ENCODE measurements at places on chromosomes 7 and 10.

DNA sequence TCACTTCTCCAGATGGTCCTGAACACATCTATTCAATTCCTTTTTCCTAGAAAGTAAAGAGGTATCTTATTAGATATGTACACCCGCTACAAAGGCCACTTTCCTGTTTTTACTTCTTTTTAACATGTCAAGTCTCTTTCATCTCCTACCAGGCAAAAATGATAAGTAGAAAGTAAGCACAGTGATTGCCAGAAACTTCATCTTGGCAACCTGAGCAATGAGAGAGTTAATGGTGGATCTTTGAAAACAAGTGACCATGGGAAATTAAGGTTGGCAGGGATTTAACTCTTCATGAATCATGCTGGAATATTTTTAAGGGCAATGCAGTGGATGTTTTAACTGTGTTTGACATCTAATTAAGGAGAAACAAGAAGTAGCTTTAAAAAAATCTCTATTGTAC is 2.7 kb downstream of the SEMA3A start:
- DNase-seq = no peak

DNA sequence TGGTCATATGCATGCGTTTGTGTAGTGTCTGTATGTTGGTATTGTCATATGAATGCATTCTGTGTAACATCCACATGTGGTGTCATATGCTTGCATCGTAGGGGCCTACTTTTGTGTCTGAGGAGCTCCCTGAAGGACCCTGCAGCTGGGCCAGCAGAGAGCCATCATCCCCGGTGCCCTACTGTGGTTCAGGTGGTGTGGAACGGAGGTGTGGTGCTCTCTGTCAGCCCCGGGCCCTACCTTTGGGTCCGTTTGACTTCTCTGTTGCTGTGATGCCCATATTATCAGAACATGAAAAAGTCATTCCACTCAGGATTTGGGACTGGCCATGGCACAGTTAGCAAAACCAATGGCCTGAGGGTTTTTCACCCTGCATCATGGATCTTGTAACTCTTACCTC is 217.9 kb downstream of the ADARB2 start:
- DNase-seq = no peak

GRCh38 chr7:110486549-110486948 is 604.4 kb upstream of the LRRN3 start:
- no peak for DNase-seq

DNA sequence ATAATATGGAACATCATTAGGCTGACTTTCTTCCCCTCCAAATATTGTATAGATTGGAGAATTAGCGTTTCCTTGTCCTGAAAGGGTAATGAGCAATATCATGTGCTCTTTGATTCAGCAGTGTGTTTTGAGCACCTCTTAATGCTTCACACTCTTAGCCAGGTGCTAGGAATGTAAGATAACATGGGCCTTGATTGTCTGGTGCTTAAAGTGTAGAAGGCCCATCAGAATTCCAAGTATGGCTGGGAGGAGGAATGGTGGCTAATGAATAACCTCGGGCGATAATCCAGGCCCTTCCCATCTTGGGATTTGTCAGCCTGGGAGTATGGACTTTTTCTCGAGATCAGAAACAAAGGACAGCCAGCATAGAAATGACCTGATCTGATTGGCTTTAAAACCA is 8.6 kb downstream of the TSPAN13 start:
- DNase-seq = no peak

DNA sequence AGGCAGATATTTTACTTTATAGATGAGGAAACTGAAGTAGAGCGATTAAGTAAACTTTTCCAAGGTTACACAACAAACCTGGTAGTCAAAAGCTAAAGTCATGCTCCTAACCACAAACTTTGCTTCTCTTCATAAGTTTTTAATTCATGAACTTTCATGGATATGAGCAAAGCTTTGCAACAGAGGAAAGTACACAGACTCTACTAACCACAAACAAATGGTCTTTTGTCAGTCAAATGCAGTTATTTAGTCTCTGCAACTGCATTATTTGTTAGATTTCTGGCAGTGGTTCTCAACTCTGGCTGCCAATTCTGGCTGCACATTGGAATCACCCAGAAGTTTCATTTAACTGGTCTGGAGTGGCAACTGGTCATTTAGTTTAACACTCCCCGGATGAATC is 140.6 kb upstream of the TMEM168 start:
- DNase-seq = peak; percentile 64

DNA sequence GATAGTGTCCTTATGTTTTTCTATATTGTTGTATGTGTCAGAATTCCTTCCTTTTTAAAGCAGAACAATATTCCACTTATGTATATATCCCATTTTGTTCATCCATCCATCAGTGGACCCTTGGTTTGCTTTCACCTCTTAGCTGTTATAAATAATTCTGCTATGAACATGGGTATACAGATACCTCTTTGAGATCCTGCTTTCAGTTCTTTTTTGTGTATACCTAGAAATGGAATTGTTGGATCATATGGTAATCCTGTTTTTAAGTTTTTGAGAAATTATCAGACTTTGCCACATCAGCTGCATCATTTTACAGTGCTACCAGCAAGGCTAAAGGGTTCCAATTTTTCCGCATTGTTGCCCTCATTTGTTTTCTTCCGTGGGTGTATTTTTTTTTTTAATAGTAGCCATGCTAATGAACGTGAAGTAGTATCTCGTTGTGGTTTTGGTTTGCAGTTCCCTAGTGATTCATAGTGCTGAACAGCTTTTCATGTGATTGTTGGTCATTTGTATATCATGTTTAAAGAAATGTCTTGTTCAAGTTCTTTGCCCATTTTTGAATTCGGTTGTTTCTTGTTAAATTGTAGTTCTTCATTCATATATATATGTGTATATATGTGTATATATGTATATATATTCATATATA is 87.8 kb downstream of the LCOR start:
- peak; percentile 8 for DNase-seq

DNA sequence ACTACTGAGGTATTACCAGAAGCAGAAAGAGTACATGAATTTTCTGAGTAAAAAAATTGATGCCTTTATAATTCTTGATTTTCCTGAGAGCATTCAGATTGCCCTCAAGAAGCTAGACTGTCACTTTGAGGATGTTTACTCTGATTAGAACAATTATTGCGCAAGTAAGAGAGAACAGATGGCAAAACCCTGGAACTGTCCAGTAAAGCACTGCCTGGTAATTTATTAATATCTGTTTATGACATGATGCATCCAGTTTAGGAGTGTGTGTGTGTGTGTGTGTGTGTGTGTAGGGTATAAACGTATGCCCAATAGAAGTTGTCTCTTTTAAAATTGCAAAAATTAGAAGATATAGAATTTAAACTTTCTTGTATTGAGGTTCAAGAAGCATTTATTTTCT is 379.7 kb downstream of the PHTF2 start:
- peak; percentile 9 for DNase-seq

GRCh38 chr10:131004276-131004675 is 307.2 kb downstream of the TCERG1L start:
- DNase-seq = no peak

DNA sequence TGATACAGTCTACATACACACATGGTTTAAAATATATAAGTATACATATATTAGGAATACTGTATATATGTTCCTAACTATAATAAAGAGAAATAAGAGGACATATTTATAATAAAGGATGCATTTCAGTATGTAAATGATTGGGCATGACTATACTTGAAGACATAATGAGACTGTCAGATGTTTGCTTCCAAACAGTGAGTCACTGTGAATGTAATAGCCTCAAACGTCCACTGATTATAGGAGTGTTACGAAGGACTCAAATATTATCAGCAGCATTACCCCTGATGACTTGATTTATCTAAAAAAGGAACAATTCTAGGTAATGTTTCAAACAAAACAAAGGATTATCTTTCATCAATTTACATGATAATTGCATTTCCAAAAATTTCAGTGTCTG is 39.9 kb upstream of the NRBF2 start:
- DNase-seq = no peak

- DNase-seq = no peak
These were observed 31.4 kb downstream of the FIGNL1 start for GRCh38 chr7:50418526-50419290.

- DNase-seq = no peak
These were observed 450.0 kb downstream of the RPS24 start for GRCh38 chr10:78483641-78484040.

GRCh38 chr7:140403878-140404564 is at the start of gene RAB19:
TSS of gene RAB19 (plus strand) at chr7:140404058. CDS start at chr7:140407647, 3,589 bp downstream.
- peak; percentile 38 for DNase-seq

GRCh38 chr7:94486216-94486615 is 23.4 kb upstream of the CASD1 start:
- peak; percentile 72 for DNase-seq

DNA sequence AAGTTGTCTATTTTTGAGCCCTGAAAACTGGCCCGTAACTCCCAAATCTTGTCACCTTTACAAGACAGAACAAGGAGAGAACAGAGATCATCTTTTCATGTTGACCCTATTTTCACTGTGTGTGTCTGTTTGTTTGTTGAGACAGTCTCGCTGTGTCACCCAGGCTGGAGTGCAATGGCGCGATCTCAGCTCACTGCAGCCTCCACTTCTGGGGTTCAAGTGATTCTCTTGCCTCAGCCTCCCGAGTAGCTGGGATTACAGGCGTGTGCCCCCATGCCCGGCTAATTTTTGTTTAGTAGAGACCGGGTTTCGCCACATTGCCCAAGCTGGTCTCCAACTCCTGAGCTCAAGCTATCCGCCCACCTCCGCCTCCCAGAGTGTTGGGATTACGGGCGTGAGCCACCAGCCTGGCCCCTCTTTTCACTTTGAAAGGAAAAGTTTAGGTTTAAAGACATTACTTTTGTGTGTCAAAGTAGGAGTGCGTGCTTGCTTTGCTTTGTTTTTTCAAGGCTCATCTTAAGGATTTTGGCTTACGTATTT is 32.1 kb downstream of the FOXK1 start:
- DNase-seq = no peak

GRCh38 chr10:128008521-128009250 is 101.8 kb downstream of the PTPRE start:
- DNase-seq = no peak

DNA sequence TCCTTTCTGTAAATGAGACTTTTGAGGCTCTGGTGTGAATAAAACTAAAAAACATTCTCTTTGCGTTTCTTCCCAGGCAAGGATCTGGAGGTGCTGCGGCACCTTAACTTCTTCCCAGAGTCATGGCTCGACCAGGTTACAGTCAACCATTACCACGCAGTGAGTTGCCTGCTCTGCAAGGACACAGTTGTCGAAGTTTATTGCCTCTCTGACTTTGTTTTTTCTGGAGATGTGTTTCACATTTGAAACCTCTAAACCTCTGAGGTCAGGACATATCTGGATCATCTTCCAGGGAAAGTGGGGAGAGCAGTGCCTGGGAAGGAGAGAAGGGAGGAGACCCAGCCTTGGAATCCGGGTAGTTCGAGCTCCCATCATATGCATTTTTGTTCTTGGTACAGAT is 43.4 kb upstream of the PLEKHA1 start:
- DNase-seq = no peak

DNA sequence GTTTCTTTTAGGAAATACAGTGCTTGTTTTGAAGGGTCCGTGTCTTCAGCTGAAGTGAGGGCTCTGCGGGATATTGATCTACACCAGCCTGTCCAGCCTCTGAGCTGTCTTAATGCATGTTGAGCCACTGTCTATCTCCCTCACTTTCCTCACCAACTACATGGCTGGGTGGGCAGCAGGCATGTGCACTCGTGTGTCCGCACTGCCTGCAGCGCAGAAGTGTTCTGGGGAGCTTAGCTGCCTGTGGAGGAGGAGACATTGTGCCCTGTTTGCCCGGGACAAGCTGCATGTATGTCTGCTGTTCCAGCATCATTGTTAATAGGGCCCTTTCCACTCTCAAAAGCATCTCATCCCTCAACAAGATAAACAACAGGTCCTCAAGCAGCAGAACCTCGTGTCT is 133.1 kb upstream of the EEPD1 start:
- DNase-seq = no peak

DNA sequence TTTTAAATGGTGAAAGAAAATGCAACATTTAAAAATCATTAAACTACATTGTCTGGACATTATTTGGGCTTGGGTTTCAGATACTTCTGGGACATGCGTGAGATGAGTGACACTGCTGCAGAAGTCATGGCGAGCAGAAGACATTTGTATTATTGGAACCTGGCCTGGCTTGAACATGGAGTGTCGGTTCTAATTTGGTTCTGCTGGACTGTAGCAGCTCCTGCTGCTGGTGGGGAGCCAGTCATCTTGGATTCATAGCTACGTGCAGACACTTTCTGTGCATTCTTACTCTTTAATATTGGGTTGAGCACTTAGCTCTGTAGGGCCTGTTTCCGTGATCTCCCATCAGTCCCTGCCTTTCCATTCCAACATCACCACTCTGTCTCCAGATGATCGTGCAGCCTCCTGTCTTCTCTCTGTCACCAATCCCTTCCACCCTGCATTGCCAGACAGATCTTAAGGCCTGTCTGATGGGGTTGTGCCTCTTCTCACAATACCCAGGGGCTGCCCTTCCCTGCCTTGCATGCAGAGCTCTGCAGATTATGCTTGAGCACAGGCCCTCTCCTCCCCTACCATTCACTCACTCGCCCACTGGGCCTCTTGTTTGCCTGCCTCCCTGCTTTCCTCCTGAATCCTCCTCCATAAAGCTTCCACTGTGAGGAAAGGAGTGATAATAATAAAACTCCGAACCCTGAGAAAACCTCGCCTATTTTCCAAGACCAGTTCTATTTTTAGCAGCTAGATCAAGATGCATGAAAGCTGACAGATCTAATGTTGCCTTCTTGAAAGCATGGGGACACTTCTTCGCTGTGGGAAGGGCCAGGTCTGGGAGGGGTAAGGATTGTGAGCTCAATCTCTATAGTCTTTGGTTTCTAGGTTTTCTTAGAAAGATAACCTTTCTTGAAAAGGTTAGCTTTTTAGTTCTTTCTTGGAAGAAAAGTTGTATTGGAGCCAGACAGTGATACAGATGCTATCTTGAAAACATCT is 32.9 kb downstream of the CELF2 start:
- DNase-seq = no peak

- no peak for DNase-seq
These were observed 120.1 kb downstream of the PHTF2 start for GRCh38 chr7:77918676-77919075.

DNA sequence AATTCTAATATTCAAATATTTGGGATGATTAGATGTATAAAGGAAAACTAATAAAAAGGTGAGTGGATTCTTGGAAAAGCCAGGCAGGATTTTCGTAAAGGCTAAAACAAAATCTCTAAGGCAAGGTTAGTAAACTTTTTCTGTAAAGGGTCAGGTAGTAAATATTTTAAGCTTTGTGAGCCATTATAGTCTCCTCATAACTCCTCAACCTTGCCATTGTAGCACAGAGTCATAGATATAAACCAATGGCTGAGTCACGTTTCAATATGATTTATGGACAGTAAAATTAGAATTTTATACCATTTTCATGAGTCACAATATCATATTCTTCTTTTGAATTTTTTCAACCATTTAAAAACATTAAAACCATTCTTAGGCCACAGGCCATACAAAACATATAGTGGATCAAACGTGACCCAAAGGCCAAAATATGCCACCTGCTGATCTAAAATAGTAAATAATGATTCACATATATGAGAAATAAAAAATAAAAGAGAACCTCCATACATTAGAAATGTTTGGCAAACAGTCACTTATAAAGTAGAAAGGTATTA is 651.8 kb upstream of the LRRTM3 start:
- no peak for DNase-seq

All from hematopoietic multipotent progenitor cell treated with erythropoietin and hydrocortisone succinate and interleukin-3 and kit ligand, for 4 days (in vitro differentiated cells).